ENCODE measurements at places on chromosomes 5 and 9.

GRCh38 chr5:32771037-32771436 is 59.9 kb downstream of the NPR3 start:
- DNase-seq: no peak

- no peak for DNase-seq
These were observed 77.8 kb upstream of the CCDC112 start for GRCh38 chr5:115374057-115374775.

- no peak for DNase-seq
These were observed 2.9 kb downstream of the CDKN2B-AS1 start for GRCh38 chr9:21997480-21997879.

- no peak for DNase-seq
These were observed at the start of gene DIRAS2 for GRCh38 chr9:90642570-90643539. Gene DIRAS2, minus strand, starts transcription at chr9:90642824. Its CDS starts 28,997 bp downstream, at chr9:90613827.

DNA sequence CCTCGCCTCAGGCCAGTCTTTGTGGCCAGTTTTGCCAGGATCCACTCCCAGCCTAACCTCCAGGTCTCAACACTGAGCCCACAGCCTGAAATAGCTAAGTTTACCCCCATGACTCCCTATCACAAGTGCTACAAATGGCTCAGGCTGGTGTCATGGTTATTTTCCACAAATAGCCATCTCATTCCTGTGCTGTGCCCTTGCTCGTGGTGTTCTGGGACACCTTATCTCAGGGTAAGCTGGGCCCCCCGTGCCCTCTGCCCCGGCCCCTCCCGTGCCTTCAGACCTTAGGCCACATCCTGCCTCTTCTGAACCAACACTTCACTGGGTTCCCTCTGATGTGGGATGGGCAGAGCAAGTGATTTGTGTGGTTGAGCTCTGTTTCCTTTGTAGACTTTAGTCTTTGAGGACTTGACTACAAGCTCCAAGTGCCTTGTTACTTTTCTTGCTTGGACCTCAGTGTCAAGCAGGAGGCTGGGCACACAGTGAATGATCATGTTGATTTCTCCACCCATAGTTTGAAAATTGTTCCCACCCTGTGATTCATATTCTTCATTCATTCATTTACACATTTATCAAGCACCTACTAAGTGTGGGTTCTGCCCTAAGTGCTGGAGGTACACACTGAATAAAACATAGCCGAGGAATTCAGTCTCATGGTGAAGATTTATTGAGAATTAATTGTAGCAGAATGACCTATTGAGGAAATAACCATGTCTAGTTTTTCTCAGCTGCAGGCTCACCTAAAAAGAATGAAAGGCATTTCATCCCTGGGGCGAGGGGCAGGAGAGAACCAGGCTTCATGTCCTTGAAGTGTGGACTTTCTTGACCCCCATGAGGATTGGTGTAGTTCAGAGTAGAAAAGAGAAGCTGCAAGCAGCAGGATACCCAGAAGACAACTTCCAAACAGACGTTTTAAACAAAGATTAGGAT is 84.5 kb upstream of the CTNNA1 start:
- no peak for DNase-seq
